ENCODE measurements at places on chromosomes 7 and 10.

GRCh38 chr7:22855049-22855392 lies 32.4 kb upstream of the TOMM7 start:
- DNase-seq, result no peak

- DNase-seq, result no peak
Measured at GRCh38 chr7:49848211-49848841, 74.9 kb downstream of the VWC2 start.

DNA sequence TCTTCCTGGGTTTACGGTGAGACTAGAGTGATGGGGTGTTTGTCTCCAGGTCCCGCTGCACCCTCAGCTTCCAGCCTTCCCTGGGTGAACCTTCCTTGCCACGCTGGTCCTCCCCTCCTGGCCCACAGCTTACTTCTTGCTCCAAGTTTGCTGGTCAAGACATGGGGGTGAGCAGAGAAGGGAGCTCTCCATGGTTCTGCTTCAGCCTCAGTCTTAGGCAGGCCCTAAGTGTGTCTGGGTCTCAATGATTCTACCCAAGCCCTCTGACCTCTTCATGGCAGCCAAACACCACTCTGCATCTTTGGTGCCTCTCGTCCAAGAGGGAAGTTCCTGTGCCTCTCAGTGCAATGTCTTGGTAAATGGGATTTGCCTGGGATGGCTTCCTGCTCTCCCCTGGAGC lies 356.5 kb upstream of the KLF6 start:
- no peak for DNase-seq

DNA sequence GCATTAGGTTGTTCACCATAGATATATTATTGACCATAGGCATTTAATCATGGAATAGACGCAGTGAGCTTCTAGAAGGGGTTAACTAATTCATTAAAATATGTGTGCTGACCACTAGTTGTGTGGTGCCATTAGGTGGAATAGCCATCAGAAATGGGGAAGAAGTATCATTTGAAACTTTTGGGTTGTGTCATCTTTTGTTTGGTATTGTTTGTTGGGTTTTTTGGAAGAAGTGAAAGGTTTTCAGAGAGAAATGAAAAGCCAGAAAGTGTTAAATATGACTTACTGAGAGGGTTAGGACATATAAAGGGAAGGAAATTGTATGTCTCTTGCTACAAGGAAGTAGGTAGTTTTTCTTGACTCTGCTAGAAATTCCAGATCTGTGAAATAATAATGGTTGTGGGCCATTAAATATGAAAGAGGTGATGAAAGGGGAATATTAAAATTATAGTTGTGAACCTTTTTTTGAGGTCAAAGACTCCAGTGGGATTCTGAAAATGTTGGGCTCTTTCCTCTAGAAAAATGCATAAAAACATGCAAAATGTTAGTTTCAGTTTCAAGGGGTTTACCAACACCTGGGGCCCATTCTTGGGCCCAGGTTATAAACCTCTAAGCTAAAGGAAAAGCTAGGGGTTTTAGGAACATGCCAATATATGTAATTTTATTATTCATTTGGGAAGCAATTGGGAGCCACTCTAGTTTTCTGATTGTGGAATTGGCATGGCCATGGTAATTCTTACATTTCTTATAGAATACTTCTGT lies 348.5 kb downstream of the BBS9 start:
- DNase-seq, result no peak

GRCh38 chr7:142535123-142535779 lies 214.0 kb upstream of the PRSS1 start:
- DNase-seq, result no peak

GRCh38 chr7:27137640-27138315 lies 5.7 kb downstream of the HOXA5 start:
- DNase-seq, result no peak

DNA sequence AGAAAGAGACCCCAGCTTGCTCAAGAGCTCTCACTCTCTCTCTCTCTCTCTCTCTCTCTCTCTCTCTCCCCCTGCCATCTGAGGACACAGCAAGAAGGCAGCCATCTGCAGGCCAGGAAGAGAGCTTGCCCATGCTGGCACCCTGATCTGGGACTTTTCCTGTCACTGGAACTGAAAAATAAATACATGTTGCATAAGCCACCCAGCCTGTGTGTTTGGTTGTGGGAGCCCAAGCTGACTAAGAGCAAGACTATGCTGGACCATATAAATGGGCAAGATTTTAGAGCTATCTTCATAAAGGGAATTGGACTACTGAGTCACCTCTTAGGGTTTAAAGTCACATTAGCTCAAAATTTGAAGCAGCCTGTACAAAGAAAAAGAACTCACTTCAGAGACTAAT lies 98.6 kb downstream of the SLC16A9 start:
- no peak for DNase-seq

DNA sequence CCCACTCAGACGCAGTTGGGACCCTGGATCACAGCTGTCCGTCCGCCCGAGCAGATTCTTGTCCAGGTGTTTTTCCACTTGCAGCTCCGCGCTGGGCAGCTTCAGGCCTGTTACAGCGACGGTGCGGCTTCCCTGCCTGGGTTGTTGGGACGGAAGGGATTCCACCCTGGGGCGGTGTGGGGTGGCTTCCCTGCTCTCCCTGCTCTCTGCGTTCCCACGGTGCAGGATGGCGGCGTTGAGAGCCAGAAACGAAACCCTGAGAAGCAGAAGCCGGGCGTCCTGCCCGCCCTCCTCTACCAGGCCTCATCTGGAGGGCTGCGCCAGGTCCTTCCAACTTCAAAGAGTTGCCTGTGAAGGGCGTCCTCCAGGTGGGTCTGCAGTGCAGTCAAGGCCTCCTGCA lies 194.4 kb downstream of the ADARB2 start:
- DNase-seq, result no peak

GRCh38 chr7:147670759-147671158 lies 919.8 kb upstream of the C7orf33 start:
- DNase-seq, result no peak

DNA sequence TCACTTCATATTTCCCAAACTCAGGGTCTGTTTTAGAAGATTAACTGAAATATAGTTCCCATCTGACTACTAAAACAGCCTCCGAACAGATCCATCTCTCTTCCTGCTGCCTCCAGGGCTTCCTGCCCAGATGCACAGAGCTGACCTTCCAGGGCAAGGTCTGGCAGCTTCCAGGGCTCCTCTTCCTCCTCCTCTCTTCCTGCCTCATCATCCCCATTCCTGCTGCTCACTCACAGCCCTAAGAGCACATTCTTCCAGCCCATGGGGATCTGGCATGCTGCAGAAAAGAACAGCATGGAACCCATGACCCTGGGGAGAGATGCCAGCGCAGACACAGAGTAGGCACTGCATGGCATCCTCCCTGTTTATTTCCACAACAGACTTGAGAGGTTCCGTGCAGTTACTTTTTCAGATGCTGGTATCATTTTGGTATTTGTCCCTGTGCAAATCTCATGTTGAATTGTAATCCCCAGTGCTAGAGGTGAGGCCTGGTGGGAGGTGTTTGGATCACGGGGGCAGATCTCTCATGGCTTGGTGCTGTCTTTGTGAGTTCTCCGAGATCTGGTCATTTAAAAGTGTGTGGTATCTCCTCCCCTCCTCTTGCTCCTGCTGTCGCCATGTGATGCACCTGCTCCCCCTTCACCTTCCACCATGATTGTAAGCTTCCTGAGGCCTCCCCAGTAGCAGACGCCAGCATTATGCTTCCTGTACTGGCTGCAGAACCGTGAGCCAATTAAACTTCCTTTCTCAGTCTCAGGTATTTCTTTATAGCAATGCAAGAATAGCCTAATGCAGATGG lies 4.4 kb downstream of the PKD1L1 start:
- DNase-seq, result no peak

DNA sequence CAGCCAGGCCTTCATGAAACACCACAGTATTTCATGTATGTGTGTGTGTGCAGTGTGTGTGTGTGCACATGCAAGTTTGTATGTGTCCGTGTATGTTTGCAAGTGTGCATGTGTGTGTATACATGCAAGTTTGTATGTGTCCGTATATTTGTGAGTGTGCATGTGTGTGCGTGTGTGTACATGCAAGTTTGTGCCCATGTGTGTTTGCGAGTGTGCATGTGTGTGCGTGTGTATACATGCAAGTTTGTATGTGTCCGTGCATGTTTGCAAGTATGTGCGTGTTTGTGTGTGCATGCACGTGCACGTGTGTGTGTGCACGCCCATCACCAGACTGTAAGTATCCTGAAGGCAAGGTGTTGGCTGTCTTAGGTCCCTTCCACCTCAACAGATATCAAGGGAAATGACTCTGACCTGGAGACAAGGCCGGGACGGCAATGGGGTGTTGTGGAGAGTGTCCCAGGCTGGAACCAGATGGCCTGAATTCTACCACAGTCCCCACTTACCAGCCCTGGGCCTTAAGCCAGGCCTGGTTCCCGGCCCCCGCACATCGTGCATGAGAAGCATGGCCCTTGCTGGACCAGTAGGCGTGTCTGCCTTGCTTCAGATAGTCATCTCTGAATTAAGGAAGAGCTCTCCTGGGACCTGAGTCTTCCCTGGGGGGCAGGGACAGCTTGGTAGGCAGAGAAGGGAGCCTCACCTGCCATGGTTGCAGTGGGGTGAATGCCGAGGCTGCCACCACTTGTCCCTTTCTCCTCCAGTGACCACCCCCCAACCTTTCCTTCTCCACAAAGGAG lies 140.0 kb downstream of the GRK5 start:
- DNase-seq, result no peak

All from right renal cortex interstitium (tissue), 3 donors.